ENCODE measurements at places on chromosomes 3 and 15. TPM values are rescaled to one million over a fixed set of nuclear protein-coding genes. Genes with fewer than 3 reads are reported as not detected.

- no peak for DNase-seq
Measured at GRCh38 chr3:123759311-123759710, 124.8 kb downstream of the MYLK start.

- DNase-seq, result no peak
Measured at GRCh38 chr15:31344823-31345605, 18.4 kb downstream of the KLF13 start.

DNA sequence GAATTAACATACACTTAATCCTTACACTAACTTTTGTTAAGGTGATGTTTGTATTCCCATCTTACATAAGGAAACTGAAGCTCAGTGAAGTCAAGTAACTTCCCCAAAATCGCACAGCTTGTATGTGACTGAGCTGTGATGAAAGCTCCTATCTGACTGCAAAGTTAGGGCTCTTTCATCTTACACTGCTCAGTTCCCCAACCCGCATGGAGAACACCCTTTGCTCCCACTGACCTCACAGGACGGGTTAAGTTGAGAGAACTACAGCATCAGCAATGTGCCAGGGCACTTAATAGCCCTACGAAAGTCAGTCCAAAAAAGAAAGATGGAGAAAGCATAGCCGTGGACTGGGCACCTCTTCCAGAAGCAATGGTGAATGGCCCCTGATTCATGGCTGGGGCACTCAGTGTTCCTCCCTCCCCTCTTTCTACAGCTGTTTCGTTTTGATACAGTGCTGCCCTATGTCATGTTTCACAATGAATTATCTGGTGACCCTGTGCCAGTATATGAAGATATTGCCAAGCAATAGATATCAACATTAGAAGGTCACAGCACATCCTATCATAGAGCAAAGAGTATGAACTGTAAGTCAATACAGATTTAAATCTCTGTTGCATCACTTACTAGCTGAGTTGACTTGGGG is 38.0 kb downstream of the CADPS start:
- no peak for DNase-seq

DNA sequence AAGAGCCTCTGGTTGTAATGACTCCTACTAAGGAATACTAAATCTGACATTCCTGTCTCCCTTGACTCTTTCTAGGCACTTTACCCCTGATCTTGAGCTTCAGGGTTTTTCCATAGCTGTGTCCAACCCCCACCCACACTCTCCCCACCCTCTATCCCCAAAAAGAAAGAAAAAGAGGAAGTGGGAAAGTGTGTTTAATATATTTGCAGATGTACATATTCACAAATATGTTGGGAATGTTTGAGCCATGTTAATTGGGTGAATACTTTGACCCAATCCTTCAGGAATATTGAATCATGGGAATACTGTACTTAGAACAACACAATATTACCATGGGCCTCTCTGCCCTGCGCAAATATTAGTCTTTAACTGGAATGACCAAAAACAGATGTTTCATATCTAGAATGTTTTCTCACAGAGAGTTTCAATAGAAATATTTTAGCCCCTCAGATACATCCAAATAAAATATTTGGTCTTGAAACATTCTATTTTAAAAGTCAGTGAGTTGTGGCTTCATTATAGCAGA is 19.8 kb upstream of the PFN2 start:
- no peak for DNase-seq

GRCh38 chr15:53830707-53831386 is 71.4 kb upstream of the WDR72 start:
- no peak for DNase-seq

The MAP3K13 gene
- 10.7 TPM for total RNA-seq

DNA sequence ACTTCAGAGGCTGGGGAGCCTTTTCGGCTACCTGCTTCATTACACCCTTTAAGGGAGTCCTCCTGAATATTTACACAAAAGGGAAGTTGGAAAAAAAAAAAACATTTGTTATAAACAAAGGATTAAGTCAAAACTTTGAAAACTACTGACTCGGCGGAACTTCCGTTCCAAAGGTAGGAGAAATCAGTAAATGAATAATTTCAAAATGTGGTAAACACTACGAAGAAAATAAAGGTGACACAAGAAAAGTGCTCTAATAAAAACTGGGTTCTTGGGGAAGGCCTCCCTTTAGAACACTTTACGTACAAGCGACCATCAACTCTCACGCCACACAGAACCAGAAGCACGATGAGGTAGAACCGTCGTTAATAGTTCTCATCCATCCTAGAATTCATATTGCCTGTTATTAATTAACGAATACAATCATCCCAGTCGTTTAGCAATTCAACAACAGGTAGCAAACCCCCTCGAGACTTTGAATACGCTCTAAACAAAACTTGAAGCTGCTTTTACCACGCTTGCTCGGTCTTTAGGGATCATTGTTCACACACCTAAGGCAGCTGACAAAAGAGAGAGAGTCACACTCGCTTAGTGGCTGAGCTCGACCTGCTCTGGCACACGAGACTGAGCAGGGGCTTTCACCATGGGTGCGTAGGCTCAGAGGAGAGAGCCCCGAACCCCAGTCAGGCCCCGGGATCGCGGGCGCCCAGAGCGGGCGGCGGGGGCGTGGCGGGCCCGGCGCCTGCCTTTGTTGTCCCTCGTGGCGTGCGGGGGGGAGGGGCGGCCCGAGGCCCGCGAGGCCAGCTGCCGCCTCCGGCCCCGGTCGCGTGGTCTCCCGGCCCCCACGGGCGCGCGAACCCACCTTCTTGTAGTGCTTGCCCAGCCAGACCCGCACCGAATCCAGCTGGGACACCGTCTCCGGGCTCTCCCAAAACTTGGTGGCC is 680 bp downstream of the SMARCC1 start:
- peak; percentile 72 for DNase-seq

GRCh38 chr15:58396181-58396580 is 35.6 kb upstream of the LIPC start:
- DNase-seq, result no peak

The SNURF gene
- total RNA-seq, result 17.2 TPM

The ESYT3 gene
- 0.14 TPM for total RNA-seq

GRCh38 chr15:74264081-74264501 is 28.0 kb downstream of the CCDC33 start:
- no peak for DNase-seq

GRCh38 chr3:56121716-56122115 is 346.6 kb downstream of the ERC2 start:
- no peak for DNase-seq

DNA sequence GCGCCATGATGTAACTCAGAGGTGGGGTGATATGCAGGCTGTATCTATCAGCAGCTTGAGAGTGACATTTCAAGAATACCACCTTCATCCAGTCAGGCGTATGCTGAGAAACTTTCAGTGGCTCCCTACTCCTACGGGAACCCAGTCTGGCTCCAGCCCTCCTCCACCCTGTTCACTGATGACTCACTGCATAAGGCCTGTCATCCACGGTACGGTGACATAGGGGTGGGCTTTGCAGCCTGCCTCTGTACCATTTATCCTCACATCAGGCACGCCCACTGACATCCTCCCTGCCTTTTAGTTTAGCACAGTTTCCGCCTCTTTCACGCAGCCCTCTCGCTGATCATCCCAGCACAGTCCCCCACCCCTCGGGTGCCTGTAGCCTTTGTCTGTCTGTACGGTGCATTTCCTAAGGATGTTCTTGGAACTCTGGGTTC is 11.7 kb downstream of the PXYLP1 start:
- DNase-seq, result peak; percentile 57

DNA sequence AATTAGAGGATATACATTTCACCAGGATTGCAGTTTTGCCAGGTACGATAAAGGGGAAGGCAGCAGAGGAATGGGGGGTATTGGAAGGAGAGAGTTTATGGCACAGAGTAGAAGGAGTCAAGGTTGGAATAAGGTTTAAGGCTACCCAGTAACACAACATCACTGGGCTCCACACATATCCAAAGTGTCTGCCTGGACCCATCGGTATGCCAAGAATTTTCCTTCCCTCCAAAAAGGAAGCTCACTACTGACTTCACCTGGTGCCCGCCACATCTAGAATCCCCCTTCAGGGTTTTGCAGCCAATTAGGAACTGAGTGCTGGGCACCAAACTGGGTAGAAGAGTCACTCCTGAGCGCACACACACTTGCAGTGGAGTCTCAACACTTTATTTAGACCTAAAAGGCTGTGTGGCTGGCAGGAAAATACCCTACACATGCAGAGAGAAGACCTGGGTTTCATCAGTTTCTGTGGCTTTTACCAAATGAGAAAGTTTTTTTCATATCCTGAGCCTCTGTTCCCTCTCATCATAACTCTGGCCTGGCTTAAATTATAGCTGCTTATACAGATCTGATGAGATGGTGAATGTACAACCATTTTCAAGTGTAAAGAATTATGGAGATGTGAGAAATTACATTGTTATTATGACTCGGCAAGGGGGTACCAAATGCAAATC is 190.8 kb upstream of the LPP start:
- no peak for DNase-seq

GRCh38 chr3:142000325-142000870 is 124.0 kb downstream of the ATP1B3 start:
- DNase-seq, result no peak

DNA sequence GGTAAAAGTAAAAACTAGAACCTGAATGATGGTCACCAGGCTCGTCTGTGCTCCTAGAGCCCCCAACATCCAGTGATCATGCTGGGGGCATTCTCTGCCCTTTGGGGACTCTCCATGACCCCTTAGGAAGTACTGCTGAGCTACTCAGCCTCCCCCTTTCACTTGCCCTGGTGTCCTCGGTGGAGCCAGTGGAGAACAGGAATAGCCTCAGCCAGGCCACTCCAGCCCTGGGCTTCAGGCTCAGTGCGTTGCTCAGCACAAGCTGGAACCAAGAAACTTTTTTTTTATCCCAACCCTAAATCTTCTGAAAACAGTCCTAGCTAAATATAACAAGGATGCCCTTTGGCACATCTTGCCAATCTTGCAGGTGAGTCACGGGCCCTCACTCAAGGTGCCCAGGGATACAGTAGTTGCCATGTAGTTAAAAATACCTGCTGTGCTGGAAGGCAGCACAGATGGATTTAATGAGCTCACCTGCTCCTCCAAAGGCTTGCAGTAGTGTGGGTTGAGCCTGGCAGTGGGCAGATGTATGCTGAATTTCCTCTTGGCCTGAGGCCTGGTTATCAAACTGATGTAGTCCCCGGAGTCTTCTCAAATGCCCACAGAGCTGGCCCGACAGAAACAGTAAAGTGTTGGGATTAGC is 46.9 kb upstream of the TMEM158 start:
- DNase-seq, result no peak

The OXTR gene
- 3.6 TPM for total RNA-seq

- no peak for DNase-seq
Measured at GRCh38 chr3:88595026-88595425, 445.3 kb downstream of the C3orf38 start.

DNA sequence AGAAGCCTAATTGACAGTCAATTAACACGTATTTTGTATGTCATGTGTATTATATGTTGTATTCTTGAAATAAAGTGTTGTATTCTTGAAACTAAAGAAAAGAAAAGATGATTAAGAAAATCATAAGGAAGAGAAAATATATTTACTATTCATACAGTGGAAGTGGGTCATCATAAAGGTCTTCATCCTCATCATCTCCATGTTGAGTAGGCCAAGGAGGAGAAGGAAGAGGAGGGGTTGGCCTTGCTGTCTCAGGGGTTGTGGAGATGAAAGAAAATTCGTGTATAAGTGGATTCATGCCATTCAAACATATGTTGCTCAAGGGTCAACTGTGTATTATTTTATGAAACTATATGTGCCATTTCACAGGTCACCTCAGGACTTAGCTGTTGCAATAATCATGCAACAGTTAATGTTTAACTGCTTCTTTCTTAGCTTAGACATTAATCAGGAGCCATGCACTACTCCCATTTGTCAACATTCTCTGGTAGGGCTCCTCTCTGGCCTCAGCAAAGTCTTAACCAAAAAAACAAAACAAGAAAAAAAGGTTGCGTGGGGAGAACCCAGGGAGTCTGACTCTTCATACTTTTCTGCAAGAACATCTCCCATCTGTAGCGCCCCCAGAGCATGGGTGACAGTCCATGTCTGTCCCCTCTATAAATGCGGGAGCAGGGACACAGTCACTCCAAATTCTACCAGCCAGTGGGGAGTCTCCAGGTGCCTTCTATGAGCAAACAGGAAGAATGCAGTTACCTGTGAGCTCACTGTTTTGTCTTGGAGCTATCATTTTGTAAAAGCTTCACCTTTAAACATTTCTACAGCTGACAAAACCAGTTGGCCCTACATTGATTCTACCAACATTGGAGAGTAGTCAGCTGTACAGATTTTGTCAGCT is 19.9 kb upstream of the LRRC2 start:
- no peak for DNase-seq

The DNAH12 gene
- 0.05 TPM for total RNA-seq

- DNase-seq, result no peak
Measured at GRCh38 chr15:44813231-44813630, 76.9 kb downstream of the TRIM69 start.

DNA sequence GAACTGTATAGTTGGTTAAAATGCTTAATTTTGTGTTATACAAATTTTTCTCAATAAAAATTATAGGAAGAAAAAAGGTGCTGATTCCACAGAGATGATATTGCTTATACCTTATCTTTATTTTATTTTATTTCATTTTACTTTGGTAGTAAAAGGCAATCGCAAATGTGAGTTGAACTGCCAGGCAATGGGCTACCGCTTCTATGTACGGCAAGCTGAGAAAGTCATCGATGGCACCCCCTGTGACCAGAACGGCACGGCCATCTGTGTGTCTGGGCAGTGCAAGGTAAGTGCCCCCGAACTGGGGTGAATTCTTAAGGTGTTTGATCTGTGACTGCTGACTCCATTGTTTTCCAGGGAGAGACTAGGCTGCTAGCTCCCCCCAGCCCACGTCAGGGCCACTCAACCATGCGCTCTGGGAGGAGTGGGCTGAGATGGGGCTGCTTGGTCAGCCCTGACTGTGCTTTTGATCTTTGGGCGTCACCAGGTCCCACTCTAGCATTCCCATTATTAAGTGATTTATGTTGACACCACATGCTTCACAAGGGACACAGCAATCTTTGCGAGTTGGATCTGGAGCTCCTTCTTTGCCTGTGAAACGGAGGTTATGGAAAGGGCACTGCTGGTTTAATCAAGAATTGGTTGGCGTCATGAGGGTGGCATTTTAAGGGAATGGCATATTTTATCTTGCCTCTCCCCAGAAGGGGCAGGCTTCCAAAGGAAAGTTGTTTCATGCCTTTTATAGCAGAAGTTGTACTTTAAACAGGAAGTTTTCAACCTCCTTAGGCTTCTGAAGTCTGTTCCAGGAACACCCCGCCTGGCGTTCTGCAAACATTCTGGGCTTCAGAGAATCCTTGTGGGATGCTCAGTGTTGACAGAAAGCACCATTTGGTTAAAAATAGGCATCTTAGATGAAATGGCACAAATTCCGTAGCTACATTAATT is 296.5 kb downstream of the THSD4 start:
- DNase-seq, result no peak

- DNase-seq, result no peak
Measured at GRCh38 chr3:124396339-124396950, 333.8 kb upstream of the UMPS start.

GRCh38 chr3:71254281-71255057 is 329.1 kb downstream of the FOXP1 start:
- no peak for DNase-seq

DNA sequence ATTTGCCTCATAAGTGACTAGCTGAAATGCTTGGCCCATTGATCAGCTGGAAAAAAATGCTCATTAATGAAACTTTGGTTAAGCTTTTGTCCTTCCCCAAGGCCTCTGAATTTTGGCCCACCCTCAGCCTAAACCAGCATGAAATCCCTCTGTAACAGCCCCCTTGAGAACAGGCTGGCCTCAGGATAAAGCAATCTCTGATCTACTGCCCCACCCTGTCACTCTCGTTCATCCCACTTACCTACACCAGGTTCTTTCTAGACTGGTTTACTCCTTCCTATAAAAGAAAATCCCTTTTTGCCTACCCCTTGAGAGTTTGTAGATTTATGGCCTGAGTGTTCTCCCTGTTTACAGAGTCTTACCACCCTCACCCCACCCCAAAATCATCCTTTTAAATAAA is 3.4 kb upstream of the AEN start:
- no peak for DNase-seq

Data from activated naive CD4-positive, alpha-beta T cell treated with anti-CD3 and anti-CD28 coated beads, Interleukin-2, amount 50 U/mL, for 72 hours (primary cell).